ENCODE measurements at places on chromosomes 5 and 9.

DNA sequence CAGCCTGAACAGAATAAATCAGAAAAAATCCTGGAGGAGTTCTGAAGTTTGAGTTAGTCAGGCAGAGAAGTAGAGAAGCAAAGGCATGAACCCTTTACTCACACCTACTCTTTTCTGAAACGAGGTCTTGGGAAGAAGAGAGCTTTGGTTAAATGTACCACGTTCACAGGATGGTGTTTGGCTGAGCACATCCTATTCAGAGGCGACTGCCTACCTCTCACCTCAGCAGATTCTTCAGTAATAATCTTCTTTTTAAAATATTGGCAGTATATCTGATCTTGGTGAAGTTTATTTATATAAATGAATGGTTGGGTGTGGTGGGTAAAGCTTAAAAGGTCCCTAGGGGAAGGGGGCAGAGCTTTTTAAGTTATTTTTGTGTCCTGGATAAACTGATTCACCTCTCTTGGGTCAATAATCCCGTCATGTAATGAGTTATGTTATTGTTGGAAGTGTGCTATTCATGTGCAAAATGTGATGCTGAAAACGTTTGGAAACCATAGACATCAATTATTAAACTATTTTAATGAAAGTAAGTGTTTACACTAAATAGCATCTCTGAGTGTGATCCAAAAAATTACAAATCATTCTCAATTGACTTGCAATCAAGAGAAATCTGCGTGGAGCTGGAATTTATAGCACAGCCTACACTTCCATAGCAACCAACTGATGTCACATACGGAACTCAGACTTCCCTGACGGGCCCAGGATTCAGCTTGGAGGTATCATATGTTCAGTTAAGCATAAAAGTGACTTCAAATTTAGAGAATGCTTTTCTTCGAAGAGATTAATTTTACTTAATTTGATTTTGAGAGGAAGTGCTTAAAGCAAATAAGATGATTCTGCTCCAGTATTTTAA is 94.3 kb upstream of the EQTN start:
- DNase-seq, result no peak

DNA sequence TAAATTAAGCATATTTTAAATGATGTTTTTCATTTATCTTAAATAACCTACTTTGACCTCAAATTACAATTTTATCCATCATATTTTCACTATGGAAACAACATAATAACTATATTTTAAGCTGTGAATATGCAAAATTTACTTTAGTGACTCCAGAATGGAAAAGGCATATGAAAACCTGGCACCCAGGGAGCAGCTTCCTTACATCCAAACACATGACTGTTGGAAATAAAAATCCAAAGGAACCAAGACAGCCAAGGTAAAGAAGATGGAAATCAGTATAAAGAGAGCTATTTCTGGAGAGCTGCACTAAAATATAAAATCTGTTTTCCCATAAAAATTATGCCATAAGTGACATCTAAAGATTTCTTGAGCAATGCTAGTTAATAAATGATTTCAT is 140.3 kb upstream of the FTMT start:
- no peak for DNase-seq

GRCh38 chr5:142507531-142508372 is 178.1 kb downstream of the FGF1 start:
- no peak for DNase-seq

DNA sequence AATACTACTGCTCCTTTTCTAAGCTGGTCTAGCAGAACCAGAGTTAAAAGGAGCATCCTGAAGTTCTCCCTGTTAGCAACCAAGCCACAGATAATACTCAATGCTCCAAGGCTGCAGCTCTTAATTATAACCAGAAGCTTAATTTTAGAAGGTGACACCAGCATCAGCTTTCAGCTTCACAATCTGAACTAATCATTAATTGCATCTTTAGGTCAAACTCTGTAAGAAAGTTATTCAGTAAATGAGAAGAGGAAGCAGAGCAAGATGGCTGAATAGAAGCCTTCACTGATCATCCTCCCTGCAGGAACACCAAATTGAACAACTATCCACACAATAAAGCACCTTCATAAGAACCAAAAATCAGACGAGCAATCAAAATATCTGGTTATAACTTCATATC is 38.5 kb downstream of the APBA1 start:
- DNase-seq, result no peak

- no peak for DNase-seq
Observed at GRCh38 chr5:157682257-157682656, 10.9 kb downstream of the C5orf52 start.

DNA sequence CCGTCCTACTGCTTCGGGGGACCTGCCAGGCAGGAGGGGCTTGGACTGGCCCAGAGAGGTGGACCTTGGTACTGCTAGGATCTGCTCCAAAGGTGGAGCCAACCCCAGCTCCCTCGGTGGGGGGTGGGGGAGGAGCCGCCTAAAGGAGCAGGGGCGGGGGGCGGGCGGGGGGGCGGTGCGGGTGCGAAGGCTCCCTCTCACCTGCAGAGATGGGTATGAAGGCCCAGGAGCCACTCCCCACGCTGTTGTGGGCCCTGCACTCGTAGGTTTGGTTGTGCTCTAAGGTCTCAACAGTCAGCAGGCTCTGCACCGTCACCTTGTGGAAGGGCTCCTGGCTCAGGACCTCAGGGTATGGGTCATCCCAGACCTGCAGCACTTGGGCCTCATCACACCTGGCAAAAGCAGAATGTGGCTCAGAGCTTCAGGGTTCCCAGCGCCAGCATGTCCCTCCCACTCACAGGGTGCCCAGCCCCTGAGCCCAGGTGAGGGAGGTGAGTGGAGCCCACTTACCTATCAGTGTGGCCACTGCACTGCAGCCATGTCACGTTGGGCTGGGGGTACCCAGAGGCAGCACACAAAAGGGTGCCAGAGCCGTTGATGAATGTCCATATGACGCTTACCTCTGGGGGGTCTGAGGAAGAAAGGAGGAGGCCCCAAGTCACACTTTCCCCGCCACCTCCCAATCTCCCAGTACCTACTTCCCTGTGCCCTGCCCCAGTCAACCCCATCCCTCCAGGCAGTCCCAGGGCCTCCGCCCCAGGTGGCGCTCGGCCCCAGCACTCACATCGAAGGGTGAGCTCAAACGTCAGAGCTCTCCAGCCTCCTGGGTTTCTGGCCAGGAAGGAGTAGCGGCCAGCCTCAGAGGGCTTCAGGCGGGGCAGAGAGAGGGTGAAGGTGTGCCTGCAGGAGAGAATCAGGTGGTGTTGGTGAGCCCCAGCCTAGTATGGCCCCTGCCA is 16.4 kb downstream of the CSF1R start:
- DNase-seq, result no peak

DNA sequence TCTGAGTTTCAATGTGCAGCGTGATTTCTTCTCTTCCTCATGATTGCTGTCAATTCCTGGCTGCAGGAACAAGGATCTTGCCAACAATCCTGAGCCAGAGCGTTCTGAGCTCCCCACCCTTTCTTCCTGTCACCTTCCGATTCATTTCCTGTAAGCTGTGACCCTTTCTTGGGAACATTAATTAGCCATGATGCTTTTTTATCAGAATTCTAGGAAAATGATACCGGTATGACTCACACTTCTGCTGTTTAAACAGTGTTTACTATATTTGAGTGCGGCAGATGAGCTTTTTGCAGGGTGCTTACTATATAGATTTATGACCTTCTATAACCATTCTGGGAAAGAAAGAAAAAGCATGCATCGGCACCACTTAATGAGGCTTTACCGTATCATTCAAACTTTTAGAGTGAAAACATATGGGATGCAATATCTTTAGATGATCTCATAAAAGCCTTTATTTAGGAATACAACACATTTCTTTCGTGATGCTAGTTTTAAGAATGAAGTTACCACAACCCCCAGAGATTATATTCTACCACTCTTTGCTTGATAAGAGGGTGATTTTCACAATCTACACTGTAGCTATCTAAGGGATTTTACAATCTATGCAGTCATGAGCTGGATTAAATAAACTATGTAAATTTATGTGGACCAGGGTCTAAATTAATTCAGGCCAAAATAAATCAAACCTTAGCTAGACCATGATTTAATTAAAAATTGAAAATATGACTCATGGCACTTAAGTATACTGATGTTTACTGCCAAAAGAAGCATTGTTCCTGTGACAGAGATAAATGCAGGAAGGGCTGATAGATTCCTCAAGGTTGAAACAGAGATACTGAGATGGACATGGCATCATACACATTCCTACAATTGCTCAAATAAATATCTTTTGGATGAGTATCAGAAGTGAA is 38.0 kb upstream of the OSMR start:
- DNase-seq, result no peak

GRCh38 chr5:113864437-113864836 is 350.9 kb downstream of the YTHDC2 start:
- no peak for DNase-seq

DNA sequence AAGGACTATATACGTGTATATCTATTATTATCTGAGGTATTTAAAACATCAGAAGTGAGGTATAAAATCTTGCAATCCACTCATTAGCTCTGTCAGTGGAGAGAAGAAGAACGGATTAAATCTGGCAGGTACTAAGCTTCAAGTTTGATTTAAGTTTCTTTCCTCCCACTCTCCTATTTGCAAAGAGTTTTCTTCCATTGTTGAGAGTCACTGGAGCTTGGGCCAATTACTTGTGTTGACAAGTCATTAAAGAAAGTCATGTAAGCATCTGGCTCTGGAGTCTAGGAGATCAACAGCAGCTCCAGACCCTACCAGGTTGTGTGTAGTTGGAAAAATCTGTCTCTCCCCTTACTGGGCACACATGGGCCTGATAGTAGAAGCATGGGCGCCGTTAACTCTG is 476.8 kb upstream of the SMARCA2 start:
- DNase-seq, result no peak

DNA sequence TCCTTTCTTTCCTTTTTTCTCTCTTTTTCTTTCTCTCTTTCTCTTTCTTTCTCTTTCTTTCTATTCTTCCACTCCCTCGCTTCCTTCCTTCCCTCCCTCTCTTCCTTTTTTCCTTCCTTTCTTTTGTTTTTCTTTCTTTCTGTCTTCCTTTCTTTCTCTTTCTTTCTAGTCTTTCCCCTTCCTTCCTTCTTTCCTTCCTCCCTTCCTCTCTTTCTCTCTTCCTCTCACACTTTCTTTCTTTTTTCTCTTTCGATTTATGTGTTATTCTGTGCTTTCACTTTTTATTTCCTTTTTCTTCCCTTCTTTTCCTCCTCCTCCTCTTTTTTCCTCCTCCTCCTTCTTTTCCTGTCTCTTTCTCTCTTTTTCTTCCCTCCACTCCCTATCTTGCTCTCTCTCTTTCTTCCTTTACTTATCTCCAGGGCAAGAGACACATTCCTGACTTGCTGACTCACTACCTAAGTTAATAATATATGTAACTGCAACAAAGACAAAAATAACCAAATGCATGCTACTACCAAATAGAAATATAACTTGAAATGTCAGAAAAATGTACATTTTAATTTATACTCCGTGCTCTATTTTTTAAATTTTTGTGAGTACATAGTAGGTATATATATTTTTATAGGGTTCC is 445.5 kb downstream of the GABRG2 start:
- DNase-seq, result no peak

GRCh38 chr9:83423815-83424707 is 114.1 kb downstream of the FRMD3 start:
- no peak for DNase-seq

DNA sequence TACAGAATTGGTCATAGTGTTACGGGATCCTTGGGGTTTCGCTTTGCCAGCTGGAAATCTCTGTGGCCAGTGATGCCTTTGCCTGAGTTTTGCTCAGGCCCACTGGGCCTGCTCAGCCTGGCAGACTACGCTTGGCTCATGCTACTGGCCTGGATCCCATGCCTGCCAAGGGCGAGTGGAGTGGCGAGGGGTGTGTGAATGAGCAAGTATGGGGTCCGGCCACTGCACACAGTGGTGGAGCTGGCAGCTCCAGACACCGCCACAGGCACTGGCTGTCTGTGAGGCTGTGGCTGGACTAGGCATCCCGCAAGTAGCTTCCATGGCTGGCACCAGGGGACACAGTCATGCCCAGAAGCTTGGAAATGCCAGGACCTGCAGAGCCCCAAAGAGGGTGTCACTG is 240.3 kb downstream of the ARRDC3 start:
- DNase-seq, result no peak

DNA sequence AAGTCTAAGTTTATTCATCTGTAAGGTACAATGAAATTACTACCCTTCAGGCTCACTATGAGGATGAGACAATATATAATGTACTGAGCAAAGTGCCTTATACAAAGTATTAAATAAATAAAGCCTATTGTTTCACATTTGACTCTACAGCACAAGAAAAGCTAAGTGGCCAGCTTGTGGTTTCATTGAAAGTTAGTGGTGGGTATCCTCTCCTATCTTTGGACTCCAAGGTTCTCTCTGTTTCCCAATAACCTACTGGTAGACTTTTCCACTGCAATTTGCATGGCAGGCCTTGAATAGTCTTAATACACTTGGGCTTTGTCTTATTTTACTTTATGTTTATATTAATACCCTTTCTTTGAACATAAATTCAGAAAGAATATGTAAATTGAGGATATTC is 262.7 kb downstream of the DEPDC1B start:
- no peak for DNase-seq

GRCh38 chr5:73355108-73355507 is 93.5 kb downstream of the FOXD1 start:
- DNase-seq, result no peak

DNA sequence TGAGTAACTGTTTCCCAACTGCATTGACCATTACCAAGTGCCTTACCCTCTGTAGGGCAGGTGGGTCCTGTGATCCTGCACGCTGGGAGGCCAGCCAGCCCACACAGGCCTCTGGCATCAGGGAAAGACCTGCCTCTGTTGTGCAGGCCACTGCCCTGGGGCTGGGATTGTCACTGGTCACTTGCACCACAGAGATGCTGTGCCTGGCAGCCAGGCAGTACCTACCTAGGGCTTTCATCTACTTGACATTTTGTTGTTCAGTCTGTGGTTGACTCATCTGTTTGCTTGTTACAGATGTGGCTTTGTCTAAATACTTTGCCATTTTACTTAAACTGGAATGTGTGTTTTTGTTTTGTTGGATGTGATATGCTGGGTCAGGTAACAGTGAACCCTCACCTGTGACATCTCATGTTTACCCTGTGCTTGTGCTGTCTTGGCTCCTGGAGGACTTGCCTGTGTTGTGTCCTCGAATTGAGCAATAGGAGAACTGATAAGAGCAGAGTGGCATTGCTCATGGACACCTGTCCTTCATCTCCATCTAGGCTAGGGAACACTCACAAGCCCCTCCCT is 32.8 kb downstream of the SECISBP2 start:
- DNase-seq, result no peak

- DNase-seq, result no peak
Observed at GRCh38 chr9:137276473-137277328, 825 bp upstream of the TOR4A start.
